ENCODE measurements at places on chromosomes 3 and 15. TPM values are rescaled to one million over a fixed set of nuclear protein-coding genes. Genes with fewer than 3 reads are reported as not detected.

DNA sequence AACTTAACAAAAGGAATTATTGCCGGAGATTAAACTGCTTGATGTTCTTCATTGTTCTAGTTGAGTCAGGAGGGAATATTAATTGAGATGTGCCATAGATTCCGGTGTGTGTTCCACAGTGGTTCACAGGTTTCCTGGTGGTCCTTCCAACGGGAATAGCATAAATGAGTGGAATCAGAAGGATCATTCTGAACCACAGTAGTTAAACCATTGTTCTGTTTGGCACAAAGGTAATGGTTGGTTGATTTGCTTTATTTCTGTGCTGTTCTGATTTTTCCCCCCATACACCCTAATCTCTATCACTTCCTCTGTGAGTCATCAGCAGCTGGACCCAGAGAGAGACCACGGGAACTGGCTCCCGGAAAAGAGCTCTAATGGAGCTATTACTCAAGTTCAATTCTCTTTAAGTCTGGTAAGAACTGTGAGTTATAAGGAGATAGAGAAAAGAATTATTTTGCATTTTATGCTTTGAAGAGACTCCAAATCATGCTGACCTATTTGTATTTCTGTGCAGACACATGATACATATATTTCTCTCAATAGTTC lies 627.2 kb downstream of the ZIC1 start:
- H3K27ac ChIP-seq, result no peak overlapping the region
- DNase-seq, result no peak
- H3K4me3 ChIP-seq, result no peak overlapping the region
- H3K27me3 ChIP-seq, result no peaks in the 10 kb centered on the region

The SERINC4 gene
- total RNA-seq, result 0.37 TPM

DNA sequence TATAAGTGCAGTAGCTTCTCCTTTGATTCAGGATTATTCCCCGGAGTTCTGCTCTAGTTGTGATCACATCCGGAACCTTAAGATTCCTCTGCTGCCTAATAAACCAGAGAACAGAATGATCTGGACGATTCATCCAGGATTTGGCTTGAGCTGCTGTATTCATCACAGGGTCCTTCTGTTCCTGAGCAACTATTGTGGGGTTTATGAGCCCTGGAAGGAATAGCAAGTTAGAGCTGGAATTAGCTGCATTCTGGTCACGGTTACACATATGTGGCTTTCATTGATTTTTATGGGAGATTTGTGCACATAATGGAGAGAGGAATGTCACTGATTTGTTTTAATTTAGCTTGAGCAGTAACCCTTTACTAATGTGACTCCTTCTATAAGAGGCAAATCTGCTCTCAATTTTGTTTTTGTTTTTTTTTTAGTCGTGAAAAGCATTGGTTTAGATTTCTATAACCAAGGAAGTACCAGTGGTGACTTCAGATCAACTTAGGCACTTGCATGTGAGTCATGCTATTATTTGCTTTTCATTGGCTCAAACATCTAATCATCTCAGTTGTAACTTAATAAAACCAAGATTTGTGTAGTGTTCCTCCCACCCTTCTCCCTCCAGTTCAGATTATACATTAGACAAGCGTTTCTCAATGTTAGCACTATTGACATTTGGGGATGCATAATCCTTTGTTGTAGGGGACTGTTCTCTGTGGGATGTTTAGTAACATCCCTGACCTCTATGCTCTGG lies 148.5 kb downstream of the OTOL1 start:
- H3K27ac ChIP-seq, result no peak overlapping the region
- H3K36me3 ChIP-seq, result no peaks in the 10 kb centered on the region
- no peaks in the 10 kb centered on the region for H3K27me3 ChIP-seq
- no peak for DNase-seq
- H3K4me3 ChIP-seq, result no peak overlapping the region

DNA sequence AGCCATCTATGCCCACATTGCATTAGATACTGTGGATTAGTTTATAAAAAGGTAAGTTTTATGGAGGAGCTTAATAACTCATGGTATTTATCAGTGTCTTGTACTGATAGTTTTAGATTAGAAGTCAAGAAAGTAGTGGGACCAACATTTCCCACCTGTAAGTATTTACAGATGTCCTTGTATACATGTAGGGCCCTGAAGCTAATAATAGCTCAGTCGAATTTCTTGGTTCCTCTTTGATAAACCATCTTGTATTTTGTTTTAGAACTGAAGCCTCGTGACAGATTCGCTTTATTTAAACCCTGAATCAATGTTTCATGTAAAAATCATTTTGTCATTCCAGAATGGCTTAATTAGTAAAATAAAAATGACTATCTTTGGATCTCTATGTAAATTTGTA lies 73.4 kb downstream of the CRYBG3 start:
- H3K27ac ChIP-seq, result no peak overlapping the region
- no peaks in the 10 kb centered on the region for H3K27me3 ChIP-seq
- H3K36me3 ChIP-seq, result peaks cover 11% of the 10 kb centered on the region

DNA sequence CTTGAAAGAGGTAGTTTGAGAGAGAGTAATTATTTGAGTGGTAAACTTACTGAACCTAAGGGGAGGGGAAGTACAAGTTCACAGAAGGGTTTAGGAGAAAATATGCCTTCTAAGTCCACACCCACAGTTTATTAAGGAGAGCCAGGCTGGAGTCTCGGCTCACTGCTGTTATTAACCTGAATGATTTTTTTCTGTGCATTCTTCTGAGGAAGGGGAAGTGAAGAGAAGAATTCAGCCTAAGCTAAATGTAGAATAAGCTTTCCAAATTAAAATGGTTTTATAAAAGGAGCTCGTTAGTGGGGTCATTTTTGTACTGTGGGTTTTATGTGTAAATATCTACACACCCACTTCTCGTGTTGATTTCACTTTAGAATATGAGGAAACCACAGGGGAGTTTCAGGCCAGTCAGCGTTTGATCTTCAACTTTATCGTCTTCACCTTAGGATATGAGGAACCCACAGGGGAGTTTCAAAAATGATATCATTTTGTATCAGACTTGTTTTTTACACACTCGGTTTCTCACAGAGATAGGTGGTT lies 1.5 kb downstream of the WHAMM start:
- DNase-seq, result peak; percentile 72
- peaks cover 35% of the 10 kb centered on the region for H3K4me1 ChIP-seq
- H3K4me3 ChIP-seq, result peak overlapping the region; percentile 89
- H3K36me3 ChIP-seq, result peaks cover 37% of the 10 kb centered on the region
- peaks cover 10% of the 10 kb centered on the region for H3K27me3 ChIP-seq
- peak overlapping the region; percentile 95 for H3K27ac ChIP-seq

DNA sequence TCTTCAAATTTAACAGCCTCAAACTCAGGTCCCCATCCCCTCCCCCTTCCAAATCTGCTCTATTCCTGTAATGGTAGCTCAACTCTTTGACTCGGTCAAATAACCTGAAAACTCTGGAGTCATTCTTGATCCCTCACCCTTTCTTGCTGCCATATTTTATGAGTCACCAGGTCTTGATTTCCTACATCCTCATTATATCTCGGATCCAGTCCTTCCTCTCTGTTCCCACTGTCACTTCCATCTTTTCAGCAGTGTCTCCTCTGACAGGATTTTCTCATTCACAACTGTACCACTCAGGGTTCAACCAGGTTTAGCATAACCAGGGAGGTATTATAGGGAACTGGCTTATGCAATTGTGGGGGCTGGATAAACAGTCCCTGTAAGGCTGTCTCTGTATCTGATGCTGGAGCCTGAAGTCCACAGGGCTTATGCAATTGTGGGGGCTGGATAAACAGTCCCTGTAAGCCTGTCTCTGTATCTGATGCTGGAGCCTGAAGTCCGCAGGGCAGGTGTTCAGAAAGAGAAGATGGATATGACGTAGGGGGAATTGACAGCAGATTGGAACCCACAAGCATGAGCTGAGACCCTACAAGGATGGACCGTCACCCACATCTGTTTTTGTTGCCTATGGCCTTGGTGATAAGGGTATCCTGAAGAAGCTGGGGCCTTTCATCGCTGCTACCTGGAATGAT lies 9.1 kb upstream of the FETUB start:
- H3K36me3 ChIP-seq, result no peaks in the 10 kb centered on the region
- no peaks in the 10 kb centered on the region for H3K4me1 ChIP-seq

DNA sequence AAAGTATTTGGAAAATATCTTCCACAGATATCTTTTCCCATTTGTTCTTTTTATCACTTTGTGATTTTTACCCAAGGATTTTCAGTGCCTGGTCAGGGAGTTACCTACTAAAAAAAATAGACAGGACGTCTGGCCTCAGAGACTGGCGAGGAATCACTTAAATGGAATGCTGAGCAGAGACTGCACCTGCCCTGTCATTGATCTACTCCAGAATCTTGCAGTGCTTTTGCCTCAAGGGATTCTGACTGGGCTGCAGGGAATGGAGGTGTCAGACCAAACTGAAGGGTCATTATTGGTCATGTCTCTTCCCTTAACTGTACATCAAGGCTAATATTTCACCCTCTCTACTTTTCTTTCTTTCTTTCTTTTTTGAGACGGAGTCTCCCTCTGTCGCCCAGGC lies 12.1 kb upstream of the RYR3 start:
- no peaks in the 10 kb centered on the region for H3K36me3 ChIP-seq
- DNase-seq, result no peak
- H3K4me1 ChIP-seq, result no peaks in the 10 kb centered on the region
- peaks cover 7% of the 10 kb centered on the region for H3K27me3 ChIP-seq

DNA sequence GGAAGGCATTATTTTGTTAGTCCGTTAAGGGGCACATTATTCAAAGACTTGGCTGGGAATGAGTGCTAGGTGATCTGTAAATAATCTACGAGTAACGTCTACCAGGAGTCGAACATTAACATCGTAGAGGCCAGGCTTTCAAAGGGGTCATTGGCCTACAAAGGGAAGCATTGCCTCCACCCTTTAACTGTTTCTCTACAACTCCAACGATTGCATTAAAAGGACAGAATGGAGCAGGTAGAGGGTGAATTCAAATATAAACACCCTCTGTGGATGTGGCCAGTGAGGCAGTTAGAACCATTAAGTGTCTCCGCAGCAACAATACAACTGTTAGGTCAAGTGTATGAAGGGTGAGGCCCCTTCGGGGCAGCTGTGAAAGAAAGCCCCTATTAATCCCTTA lies 126.0 kb upstream of the LMOD3 start:
- H3K4me3 ChIP-seq, result no peak overlapping the region
- no peaks in the 10 kb centered on the region for H3K36me3 ChIP-seq
- H3K4me1 ChIP-seq, result peaks cover 3% of the 10 kb centered on the region
- no peak overlapping the region for H3K27ac ChIP-seq
- no peak for DNase-seq

DNA sequence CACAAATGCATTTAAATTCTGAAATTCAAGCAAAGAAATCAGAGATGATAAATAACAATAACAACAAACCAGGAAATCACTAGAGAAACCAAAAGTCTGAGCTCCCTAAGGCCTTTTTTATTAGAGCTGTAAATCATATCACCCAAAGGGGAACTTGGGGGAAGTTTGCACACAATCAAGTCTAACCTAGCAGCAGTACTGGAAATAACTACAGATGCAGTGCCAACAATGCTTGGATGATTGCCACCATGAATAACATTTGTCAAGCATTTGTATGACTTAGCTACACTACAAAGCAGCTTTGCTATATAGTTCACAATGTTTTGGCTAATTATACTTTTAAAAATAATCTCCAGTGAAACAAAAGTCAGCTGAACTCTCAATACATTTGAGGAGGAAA lies 27.8 kb downstream of the SHQ1 start:
- peaks cover 12% of the 10 kb centered on the region for H3K4me1 ChIP-seq
- DNase-seq, result no peak
- H3K27me3 ChIP-seq, result no peaks in the 10 kb centered on the region
- H3K4me3 ChIP-seq, result no peak overlapping the region

DNA sequence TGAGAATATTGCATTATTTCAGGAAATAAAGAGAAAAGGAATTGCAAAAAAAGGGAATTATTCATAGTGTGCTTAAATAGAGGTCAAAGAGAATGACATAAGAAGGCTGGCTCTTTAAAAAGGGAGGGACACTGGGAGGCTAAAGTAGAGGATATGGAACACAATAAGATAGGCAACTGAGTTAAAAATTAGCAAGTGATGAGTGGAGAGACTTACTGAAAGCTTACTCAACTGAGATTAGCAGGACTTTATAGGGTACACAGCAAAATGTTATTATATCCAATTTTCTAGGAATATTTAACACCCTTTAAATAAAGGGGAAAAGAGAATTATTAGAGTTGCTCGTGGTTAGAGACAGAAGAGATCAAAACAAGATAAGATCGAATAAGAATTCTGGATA lies 375.2 kb downstream of the LSAMP start:
- no peaks in the 10 kb centered on the region for H3K4me1 ChIP-seq
- H3K27ac ChIP-seq, result no peak overlapping the region
- H3K27me3 ChIP-seq, result no peaks in the 10 kb centered on the region
- no peak for DNase-seq
- no peak overlapping the region for H3K4me3 ChIP-seq

GRCh38 chr15:89489376-89489775 lies 7.0 kb downstream of the RHCG start:
- no peak overlapping the region for H3K27ac ChIP-seq
- H3K4me3 ChIP-seq, result no peak overlapping the region
- no peak for DNase-seq
- H3K27me3 ChIP-seq, result peaks cover 31% of the 10 kb centered on the region

GRCh38 chr3:13159890-13160289 lies 86.7 kb upstream of the IQSEC1 start:
- no peak overlapping the region for H3K27ac ChIP-seq
- peaks cover 2% of the 10 kb centered on the region for H3K36me3 ChIP-seq
- no peaks in the 10 kb centered on the region for H3K4me1 ChIP-seq
- peaks cover 12% of the 10 kb centered on the region for H3K27me3 ChIP-seq
- DNase-seq, result no peak
- H3K4me3 ChIP-seq, result no peak overlapping the region

- no peak overlapping the region for H3K4me3 ChIP-seq
- DNase-seq, result no peak
- H3K27ac ChIP-seq, result peak overlapping the region; percentile 3
- no peaks in the 10 kb centered on the region for H3K27me3 ChIP-seq
- peaks cover 51% of the 10 kb centered on the region for H3K36me3 ChIP-seq
- H3K4me1 ChIP-seq, result peaks cover under 1% of the 10 kb centered on the region
Measured at GRCh38 chr15:66484539-66485112, 12.9 kb downstream of the SNAPC5 start.

DNA sequence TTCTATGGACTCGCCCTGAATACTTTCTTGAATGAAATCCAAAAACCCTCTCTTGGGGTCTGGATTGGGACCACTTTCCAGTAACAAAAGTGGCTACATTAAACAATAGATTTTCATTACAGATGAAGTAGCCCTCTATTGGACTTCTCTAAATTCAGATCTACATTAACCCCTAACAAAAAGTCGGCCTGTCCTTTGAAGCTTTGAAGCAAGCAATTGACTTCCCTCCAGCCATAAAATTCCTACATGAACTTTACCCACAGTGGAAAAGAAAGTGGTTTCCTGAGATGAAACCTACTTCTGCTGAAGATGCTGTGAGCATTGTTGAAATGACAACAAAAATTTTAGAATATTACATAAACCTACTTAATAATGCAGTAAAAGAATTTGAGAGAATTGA lies 967.1 kb upstream of the ROBO1 start:
- no peak overlapping the region for H3K4me3 ChIP-seq
- no peak overlapping the region for H3K27ac ChIP-seq
- no peaks in the 10 kb centered on the region for H3K4me1 ChIP-seq
- no peak for DNase-seq
- no peaks in the 10 kb centered on the region for H3K27me3 ChIP-seq

Data from activated CD4-positive, alpha-beta T cell treated with anti-CD3 and anti-CD28 coated beads, Interleukin-2, amount 10 ng/mL, durations not matched to agents 7 days and 5 days (primary cell).